NAMALWA (cell line): ENCODE measurements at places on chromosomes 16 and 17.
A peak's percentile ranks its signal among the peaks of the same experiment; 100 is the strongest.

- DNase-seq: peak; percentile 80
These were observed 59.8 kb downstream of the NEUROD2 start for GRCh38 chr17:39547713-39548478.

DNA sequence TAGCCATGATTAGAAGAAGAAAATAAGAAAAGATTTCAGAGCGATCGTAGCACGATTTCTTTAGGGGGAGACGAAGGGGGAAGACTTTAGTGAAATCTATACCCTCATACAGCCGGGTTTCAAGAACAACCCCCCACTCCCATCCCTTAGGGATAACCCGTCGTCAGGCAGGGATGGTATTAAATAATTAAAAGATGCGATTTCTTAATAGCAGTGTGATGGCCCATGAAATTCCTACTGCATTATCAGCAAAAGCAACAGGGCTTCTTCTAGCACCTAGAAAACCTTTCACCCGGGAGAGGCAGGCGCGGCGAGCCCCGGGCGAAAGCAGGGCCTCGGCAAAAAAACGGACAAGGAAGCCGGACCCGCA, 1.4 kb downstream of the CDH11 start:
- no peak for DNase-seq

- peak; percentile 90 for DNase-seq
These were observed at the start of gene NUP85 for GRCh38 chr17:75205037-75205792. Gene NUP85, plus strand, starts transcription at chr17:75205679. Its CDS starts 83 bp downstream, at chr17:75205762.

DNA sequence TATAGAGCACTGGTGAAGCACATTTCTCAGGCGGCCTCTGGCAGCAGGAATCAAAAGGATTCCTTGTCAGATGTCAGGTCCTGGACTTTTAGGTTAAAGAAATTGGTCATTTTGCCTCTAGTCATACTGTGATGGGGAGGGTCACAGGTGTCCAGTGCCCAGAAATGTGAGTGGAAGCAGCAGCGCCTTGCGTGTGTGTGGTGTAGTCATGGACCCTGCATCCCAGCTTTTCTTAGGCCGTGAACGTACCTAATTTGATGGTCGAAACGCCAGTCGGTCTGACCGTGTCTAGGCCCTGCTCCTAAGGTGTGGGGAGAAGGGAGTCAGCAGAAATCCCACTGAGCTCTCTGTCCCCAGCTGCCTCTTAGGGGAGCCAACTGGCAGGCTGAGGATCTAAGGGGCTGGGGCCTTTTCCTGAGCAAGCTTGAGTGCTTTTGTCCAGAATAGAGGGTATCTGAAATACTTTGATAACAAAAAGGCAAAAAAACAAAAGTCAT, 32.0 kb downstream of the POLR3E start:
- DNase-seq: no peak

DNA sequence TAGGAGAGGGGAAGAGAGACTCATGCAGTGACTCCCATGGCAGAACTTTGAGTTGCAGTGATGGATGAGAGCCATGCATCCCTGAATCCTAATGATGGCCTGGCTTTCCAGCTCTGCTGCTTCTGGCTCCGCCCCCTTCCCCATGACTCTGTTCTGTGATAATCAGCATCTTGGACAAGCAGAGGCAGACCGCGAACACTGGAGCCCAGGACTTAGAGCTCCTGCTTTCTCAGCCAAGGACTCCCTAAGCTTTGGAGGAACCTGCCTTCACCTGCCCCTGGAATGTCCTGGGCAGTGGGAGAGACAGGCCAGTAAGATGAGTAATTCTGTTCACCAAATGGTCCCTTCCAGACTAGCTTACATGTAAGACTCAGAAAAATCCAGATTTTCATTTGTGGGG, 12.5 kb downstream of the CCDC92B start:
- DNase-seq: no peak

DNA sequence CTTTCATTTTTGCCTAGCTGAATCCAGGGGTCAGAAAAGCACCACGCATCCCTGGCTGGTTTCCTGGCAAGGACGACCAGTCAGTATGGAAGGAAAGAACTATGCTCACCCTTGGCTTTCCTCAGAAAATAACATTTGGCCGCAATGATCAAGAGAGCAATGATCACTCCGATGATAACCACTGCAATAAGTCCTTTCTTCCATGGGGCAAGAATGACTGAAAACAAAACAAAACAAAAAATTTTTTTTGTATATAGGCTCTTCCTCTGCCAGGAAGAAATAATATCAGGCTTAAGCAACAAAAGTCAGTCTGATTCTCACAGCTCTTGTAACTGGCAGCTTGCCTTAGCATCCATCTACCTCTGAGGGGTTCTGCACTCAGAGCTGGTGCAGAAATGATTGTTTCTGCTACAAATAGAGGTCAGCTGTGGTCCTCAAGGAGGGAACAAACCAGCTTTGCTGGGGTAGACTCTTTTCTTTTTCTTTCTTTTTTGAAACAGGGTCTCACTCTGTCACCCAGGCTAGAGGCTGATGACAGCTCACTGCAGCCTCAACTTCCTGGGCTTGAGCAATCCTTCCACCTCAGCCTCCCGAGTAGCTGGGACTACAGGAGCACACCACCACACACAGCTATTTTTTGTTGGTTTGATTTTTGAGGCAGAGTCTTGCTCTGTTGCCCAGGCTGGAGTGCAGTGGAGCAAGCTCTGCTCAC, 35.7 kb downstream of the PECAM1 start:
- no peak for DNase-seq

- peak; percentile 24 for DNase-seq
These were observed 6.1 kb upstream of the PDP2 start for GRCh38 chr16:66874079-66874775.
